ENCODE measurements at places on chromosomes 12 and 14.

GRCh38 chr12:6956021-6956727 is 5.0 kb downstream of the PTPN6 start:
- DNase-seq = no peak

GRCh38 chr12:116092162-116092561 is 185.3 kb downstream of the MED13L start:
- no peak for DNase-seq

GRCh38 chr12:26810330-26810729 is 22.7 kb downstream of the ITPR2 start:
- DNase-seq = no peak

DNA sequence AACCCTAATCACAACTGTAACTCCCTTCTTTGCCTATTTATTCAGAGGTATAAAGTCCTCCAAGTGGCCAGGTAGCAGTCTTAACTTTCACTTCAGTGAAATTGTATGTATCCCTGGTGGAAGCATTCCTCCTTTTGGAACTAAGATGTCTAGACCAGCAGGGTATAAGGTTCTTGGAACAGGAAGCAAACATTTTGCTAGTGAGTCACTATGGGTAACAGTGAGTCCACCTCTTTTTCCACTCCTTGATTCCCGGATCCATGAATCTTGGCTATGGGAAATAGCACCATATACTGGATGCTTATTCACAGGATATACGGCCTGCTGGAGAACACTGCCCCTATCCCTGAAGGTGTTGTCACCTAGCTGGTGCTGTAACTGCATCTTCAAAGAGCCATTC is 80.2 kb downstream of the KCNA5 start:
- no peak for DNase-seq
